ENCODE measurements at places on chromosomes 2 and 18. TPM values are rescaled to one million over a fixed set of nuclear protein-coding genes. Genes with fewer than 3 reads are reported as not detected.

WDSUB1 gene
- 10.7 TPM for total RNA-seq

SEC11C gene
- 26.6 TPM for total RNA-seq

NPHP1 gene
- total RNA-seq: 21.6 TPM

DNA sequence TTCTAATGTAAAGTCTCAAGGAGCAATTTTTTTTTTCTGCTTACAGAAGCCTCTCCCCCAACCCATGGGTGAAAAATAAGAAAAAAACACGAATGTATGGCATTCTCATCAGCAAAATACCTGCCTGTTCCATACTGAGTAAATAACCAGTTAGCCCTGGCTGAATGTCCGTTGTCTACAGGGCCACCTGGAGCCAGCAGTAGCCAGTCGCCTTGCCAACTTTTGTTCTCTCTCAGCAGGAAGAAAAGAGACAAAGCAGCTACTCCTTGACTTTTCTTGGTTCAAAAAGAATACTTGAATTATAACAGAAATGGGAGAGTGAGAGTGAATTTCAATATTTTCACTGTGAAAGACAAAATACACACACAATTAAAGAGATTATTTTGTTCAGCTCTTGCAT, 532.9 kb upstream of the CRIM1 start:
- H3K27me3 ChIP-seq: no peaks in the 10 kb centered on the region
- H3K4me1 ChIP-seq: no peaks in the 10 kb centered on the region
- no peak overlapping the region for H3K27ac ChIP-seq
- no peak overlapping the region for H3K4me3 ChIP-seq
- H3K36me3 ChIP-seq: no peaks in the 10 kb centered on the region

DNA sequence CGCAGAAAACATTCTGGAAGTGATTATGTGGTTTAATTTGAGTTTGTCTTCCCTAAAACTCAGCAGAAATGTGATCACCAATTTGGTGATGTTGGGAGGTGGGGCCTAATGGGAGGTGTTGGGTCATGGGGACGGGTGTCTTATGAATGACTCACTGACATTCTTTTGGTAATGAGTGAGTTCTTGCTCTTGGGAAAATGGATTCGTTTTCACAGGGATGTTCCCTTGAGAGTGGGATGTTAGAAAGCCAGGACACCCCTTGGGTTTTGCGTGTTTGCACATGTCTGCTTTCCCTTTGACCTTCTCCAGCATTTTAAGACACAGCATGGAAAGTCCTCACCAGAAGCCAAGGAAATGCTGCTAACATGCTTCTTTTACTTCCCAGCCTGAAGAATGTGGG, 321.5 kb upstream of the NT5C1B start:
- no peak overlapping the region for H3K27ac ChIP-seq
- H3K4me1 ChIP-seq: no peaks in the 10 kb centered on the region
- no peak for DNase-seq
- no peaks in the 10 kb centered on the region for H3K36me3 ChIP-seq
- H3K27me3 ChIP-seq: no peaks in the 10 kb centered on the region
- H3K4me3 ChIP-seq: no peak overlapping the region

- DNase-seq: no peak
- peaks cover 2% of the 10 kb centered on the region for H3K4me1 ChIP-seq
- no peak overlapping the region for H3K4me3 ChIP-seq
- H3K27ac ChIP-seq: no peak overlapping the region
- no peaks in the 10 kb centered on the region for H3K36me3 ChIP-seq
- H3K27me3 ChIP-seq: no peaks in the 10 kb centered on the region
Observed at GRCh38 chr2:64938607-64939285, 50.5 kb upstream of the SLC1A4 start.

- no peak overlapping the region for H3K27ac ChIP-seq
- H3K36me3 ChIP-seq: no peaks in the 10 kb centered on the region
- no peak overlapping the region for H3K4me3 ChIP-seq
- DNase-seq: no peak
Observed at GRCh38 chr2:185221-185620, 78.6 kb downstream of the SH3YL1 start.

DNA sequence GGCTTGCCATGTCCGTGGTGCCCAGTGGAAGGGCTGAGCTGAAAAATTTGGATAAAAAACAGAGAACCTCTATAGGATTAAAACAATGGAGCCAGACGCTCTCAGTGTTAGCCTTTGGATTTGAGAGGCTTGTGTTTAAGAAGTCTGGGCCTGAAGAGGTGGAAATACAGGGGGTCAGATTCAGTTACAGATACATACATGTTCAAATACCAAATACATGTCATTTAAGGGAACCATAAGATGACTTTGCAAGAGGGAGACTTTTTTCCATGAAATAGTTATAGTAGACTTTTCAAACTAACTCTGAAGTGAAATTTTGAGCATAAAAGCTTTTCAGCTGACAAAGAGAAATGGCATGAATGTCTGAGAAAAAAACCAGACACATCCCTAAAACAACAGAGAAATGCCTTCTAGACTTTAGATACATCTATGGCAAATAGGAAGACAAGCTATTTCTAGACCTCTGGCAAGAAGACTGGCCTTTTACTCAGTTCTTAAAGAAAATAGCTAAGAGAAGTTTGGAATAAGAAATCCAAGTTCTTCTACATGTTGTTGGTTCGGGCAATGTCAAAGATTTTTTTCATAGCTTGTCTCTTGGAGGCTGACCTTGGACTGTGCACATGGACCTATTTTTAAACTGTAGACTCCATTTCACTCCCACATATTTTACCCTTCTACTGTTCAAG, 112.9 kb downstream of the LTBP1 start:
- H3K36me3 ChIP-seq: no peaks in the 10 kb centered on the region
- DNase-seq: no peak
- H3K27ac ChIP-seq: peak overlapping the region; percentile 53
- no peaks in the 10 kb centered on the region for H3K27me3 ChIP-seq

DNA sequence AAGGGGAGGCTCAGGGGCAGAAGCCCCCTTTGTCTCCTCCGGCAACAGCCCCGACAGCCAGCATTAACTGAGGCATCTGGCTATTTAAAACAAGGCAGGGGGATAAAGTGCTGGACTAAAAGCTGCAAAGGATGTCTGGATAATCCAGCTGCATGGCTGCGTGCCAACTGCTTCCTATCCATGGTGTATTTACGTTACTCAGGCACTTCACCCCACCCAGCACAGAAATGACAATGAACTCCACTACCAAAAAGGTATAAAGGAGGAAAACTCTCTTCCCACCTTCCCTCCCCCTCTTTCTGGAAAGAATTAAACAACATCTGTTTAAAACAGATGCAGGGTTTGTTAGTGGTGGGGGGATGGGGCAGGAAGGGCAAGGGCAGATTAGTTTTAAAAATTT, 82.5 kb downstream of the SPRED2 start:
- H3K36me3 ChIP-seq: no peaks in the 10 kb centered on the region
- no peak overlapping the region for H3K4me3 ChIP-seq
- no peak overlapping the region for H3K27ac ChIP-seq
- H3K4me1 ChIP-seq: peaks cover 19% of the 10 kb centered on the region
- no peaks in the 10 kb centered on the region for H3K27me3 ChIP-seq

DNA sequence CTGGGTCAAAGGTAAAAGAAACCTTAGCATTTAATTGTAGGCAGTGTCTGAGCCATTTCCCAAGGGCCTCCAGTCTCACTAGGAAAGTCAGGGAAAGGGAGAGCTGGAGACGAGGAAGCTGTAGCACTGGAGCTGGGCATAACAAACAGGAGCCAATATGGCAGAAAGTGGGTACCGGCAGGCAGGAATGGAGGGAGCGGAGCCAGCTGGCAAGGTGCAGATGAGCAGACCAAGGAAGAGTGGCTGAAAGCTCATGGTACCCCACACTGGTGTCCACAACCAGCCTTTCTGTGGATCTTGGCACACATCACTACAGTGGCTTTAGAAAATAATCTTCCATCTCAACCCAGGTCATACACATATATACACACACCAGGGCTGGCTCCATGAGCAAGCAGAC, 40.0 kb downstream of the ANKRD44 start:
- no peak for DNase-seq
- H3K4me3 ChIP-seq: no peak overlapping the region

DNA sequence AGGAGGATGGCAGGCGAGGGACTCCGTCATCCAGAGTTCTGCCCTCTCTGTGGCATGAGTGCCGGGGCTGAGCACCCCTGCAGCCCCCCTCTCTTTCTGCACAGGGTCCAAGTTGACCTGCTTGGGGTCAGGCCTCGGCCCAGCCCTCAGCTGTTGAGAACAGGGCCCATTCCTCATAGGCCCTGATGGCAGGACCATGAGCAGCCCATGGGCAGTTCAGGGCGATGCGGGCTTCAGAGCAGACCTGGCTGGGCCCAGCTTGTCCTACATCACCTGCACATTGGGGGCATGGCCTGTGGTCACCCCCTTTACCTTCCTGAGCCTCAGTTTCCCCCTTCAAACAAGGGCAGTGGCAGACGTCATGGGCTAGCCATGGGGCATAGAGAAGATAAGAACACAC, 238.1 kb downstream of the SEPTIN10 start:
- H3K27ac ChIP-seq: no peak overlapping the region
- H3K36me3 ChIP-seq: no peaks in the 10 kb centered on the region
- H3K4me3 ChIP-seq: no peak overlapping the region
- peak; percentile 21 for DNase-seq
- H3K27me3 ChIP-seq: no peaks in the 10 kb centered on the region

- no peak overlapping the region for H3K4me3 ChIP-seq
- peaks cover 34% of the 10 kb centered on the region for H3K4me1 ChIP-seq
- peak overlapping the region; percentile 66 for H3K27ac ChIP-seq
Observed at GRCh38 chr2:9258501-9258900, 51.9 kb downstream of the ASAP2 start.

DNA sequence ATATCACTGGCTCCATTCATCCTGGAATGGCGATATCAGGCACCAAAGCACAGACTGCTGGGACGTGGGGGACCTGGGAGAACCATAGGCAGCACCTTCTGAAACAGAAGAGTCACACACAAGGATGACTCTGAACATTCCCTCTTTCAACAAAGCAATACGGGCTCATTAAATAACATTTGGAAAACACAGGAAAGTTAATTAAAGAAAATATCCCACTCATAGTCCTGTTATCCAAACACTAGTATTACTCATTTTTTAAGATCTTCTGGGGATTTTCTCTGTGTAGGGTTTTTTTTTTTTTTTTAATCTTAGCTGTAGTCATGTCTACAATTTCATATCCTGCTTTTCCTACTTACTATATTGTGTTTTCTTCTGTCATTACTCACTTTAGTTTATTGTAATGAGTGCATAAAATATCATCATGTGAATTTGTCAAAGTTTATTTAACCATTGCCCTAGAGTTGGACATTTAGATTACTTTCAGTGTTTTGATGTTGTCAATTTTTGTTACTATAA, 70.0 kb upstream of the SP3 start:
- no peak overlapping the region for H3K27ac ChIP-seq
- H3K36me3 ChIP-seq: no peaks in the 10 kb centered on the region
- no peak overlapping the region for H3K4me3 ChIP-seq
- peaks cover 3% of the 10 kb centered on the region for H3K4me1 ChIP-seq
- no peak for DNase-seq
- H3K27me3 ChIP-seq: no peaks in the 10 kb centered on the region

- H3K27me3 ChIP-seq: no peaks in the 10 kb centered on the region
- H3K36me3 ChIP-seq: no peaks in the 10 kb centered on the region
- peak overlapping the region; percentile 94 for H3K27ac ChIP-seq
- H3K4me1 ChIP-seq: peaks cover 14% of the 10 kb centered on the region
Observed at GRCh38 chr2:69641887-69642708, 1.4 kb downstream of the AAK1 start.

DNA sequence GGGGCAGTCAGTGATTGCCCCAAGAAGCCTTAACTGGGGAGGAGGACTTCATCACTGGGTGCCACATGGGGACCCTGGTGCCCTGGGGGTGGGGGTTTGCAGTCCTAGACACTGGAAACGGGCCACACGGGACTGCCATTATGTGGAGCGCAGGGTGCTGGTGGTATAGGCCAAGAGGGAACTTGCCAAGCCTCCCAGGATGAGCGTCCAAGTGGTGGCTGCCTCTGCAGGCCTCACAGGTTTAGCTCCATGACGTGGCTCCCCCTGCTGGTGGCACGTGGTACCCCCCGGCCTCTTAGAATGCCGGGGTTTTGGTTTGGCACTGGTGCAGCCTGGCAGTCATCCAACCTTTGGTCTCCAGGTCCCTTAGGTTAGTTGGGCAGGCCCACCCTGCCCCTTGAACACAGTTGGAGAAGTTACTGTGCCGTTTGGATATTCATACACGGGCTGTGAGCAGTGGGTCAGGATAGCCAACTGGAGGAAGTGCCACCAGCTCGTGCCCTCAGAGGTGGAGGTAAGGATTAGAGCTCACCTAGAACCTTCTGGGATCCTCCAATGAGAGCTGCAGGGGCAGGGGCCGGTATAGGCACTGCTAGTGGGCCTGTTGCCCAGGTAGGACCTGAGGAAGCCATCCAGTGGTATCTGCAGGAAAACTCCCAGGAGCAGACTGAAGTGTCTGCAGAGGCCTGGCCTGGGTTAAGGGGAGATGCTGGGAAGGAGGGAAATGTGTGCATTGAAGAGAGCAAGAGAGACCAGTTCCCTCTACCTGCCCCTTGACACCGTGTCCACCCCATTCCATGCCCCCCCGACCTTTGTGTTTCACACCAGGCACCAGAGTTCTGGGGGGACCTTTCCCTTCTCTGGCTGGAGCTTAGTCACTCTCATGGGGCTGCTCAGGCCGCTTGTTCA, 5.7 kb downstream of the PTMA start:
- no peak overlapping the region for H3K27ac ChIP-seq
- no peak overlapping the region for H3K4me3 ChIP-seq
- peak; percentile 80 for DNase-seq
- no peaks in the 10 kb centered on the region for H3K36me3 ChIP-seq
- H3K4me1 ChIP-seq: peaks cover 18% of the 10 kb centered on the region

DNA sequence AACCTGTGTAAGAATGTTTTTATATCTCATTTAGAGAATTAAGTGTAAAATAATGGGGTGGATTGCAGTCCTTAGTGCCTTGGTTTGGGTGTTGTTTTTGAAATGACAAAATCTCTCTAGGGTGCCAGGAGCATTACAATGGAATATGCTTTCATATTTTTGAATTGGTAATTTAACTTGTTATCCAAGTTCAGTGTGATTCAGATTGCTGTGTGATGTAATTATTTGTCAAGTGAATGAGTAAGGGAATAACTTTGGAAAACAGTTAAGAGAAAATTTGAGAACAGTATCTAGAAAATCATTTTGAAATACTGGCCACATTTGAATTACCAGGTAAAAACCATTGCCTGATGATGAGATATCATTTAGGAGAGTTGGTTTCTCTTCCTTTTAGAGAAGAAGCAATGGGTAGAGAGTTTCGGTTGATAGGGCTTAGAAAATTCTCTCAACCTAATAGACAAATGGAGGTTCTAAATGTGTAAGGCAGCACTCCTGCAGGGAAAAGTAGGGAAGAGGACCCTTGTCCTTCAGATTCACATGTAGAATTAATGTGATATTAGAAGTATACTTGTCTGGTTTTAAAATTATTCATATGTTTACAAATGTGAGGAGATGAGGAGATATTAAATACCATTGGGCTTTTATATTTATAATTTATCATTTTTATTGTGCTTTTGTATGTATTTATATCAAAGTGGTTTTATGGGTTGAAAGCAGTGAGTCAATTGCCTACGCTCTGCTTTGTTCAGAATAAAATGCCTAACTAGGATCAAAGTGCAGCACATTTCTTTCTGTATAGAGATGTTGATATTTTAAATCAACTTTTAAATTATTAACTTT, 124.8 kb downstream of the PHLPP1 start:
- no peak for DNase-seq
- H3K4me1 ChIP-seq: no peaks in the 10 kb centered on the region
- H3K4me3 ChIP-seq: no peak overlapping the region
- H3K27ac ChIP-seq: no peak overlapping the region
- H3K36me3 ChIP-seq: no peaks in the 10 kb centered on the region

GRCh38 chr2:237596520-237597195, 6.1 kb upstream of the RAB17 start:
- H3K4me3 ChIP-seq: no peak overlapping the region
- no peak for DNase-seq
- H3K36me3 ChIP-seq: no peaks in the 10 kb centered on the region
- no peak overlapping the region for H3K27ac ChIP-seq
- H3K4me1 ChIP-seq: no peaks in the 10 kb centered on the region
- no peaks in the 10 kb centered on the region for H3K27me3 ChIP-seq
